ENCODE measurements at places on chromosomes 6 and 20. TPM values are rescaled to one million over a fixed set of nuclear protein-coding genes. Genes with fewer than 3 reads are reported as not detected.
A peak's percentile ranks its signal among the peaks of the same experiment; 100 is the strongest.

Gene DEFB132
- not detected for total RNA-seq

DNA sequence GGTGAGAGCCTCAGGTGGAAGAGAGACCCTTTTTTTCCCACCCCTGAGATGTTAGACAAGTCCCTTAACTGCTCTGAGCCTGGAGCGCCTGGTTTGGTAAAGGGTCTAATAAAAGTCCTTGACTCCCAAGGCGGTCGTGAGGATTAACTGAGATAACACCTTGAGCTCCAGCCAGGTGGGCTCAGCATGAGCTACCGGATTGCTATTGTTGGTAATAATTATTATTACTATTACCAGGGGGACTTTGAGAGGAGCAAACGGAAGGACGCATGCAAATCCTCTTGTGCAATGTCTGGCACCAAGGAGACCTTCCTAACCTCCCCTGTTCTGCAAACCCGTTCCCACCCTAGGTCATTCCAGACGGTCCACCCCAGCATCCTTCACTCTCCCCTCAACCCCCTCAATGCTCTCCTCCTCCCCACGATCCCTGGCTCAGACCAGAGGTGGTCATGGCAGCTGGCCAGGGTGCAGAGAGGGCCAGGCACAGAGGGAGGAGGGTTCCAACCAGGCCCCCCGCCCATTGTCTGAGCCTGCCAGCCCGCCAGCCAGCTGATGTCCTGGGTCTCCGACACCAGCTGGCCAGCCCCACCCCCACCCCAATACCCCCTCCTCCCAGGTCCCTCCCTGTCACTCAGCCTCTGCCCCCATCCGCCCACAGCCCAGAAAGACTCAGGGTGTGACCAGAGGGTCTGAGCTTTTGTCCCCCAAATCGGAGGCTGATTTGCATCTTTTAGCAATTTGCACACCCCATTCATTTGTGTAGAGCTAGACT is 14.3 kb upstream of the CBFA2T2 start:
- H3K36me3 ChIP-seq = no peaks in the 10 kb centered on the region
- no peaks in the 10 kb centered on the region for H3K4me1 ChIP-seq
- no peak for DNase-seq
- H3K27me3 ChIP-seq = no peaks in the 10 kb centered on the region

GRCh38 chr20:10487142-10488136 is 52.3 kb downstream of the SLX4IP start:
- peaks cover 3% of the 10 kb centered on the region for H3K36me3 ChIP-seq

- no peak overlapping the region for H3K4me3 ChIP-seq
- peaks cover 32% of the 10 kb centered on the region for H3K4me1 ChIP-seq
- H3K36me3 ChIP-seq = peaks cover 21% of the 10 kb centered on the region
Observed at GRCh38 chr6:4941782-4942672, 61.8 kb downstream of the RPP40 start.

GRCh38 chr20:5674176-5674660 is 76.0 kb upstream of the SHLD1 start:
- no peaks in the 10 kb centered on the region for H3K27me3 ChIP-seq
- peak; percentile 15 for DNase-seq
- no peak overlapping the region for H3K27ac ChIP-seq
- H3K4me3 ChIP-seq = no peak overlapping the region
- no peaks in the 10 kb centered on the region for H3K36me3 ChIP-seq
- H3K4me1 ChIP-seq = peaks cover 7% of the 10 kb centered on the region

DNA sequence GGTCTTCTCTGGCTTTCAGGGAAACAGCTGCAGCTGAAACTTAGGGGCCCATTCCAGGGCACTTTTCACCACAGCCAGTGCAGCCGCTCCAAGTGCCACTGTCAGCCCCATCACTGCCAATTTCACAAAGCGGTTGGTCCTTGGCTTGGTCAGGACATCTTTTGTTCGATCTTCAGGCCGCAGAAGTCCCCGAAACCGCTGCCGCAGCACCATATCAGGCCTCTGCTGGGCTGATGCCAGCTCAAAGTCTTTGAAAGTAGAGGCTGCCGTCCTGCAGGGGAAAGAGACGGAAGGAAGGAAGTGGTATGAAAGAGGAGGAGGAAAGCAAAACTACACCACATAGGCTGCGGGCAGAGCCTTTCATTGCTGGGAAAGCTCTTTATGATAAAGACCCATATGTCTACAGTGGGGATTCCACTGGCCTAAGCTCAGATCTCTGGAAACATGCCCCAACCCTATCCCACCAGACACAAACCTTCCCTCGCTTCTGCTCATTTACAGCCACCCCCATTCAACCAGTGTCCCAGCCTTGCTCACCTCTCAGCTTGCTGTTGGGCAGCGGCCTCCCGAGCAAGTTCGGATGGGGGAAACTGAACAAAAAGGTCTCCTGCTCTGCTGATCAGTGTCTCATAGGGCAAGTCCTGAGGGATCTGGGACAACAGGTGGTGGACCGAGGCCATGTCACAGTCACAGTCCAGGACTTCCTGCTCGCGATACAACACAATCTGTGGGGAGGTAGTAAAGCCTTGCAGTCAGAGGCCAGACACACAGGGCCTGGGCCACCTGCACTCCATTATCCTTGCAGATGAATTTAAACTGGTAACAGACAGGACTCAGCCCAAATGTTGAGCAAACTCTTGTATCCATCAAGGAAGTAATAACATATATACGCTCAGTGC is 23.5 kb downstream of the TBC1D20 start:
- peaks cover 55% of the 10 kb centered on the region for H3K4me1 ChIP-seq
- peak overlapping the region; percentile 74 for H3K4me3 ChIP-seq
- peaks cover 72% of the 10 kb centered on the region for H3K36me3 ChIP-seq
- no peaks in the 10 kb centered on the region for H3K27me3 ChIP-seq
- H3K27ac ChIP-seq = peak overlapping the region; percentile 91

GRCh38 chr20:57676589-57677583 is 32.9 kb downstream of the PMEPA1 start:
- H3K27me3 ChIP-seq = no peaks in the 10 kb centered on the region
- H3K27ac ChIP-seq = no peak overlapping the region
- no peak overlapping the region for H3K4me3 ChIP-seq

Gene OLIG3
- total RNA-seq = not detected

DNA sequence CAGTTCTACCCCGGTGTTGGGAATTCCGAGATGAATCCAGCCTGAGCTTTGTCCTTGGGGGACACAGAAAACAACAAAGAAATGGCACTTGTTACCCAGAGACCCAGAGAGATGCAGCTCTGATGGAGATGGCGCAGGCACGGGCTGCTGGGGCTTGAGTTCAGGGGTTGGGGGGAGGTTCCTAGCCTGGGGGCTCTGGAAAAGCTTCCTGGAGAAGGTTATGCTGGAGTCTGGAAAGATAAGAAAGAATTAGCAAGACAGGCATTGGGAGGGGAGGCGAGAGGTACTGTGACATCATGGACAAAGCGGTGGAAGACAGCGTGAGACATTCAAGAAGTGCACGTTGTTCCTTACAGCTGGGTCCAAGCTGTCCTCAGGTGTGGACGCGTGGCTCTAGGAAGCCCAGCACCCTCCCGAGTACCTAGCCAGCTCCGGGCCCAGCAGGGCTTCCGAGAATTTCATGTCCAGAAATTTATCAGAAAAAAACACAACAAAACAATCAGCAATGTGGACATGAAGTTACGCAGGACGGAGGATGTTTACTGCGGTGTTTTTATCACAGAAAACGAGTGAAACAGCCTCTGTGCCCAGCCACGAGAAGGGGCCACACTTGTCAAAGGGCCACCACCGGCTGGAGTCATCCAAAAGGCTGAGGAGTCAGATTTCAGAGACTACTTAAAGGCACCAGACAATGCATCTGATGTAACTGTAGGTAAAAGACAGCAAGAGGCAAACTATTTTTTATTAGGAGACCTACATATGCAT is 39.5 kb downstream of the C20orf203 start:
- no peaks in the 10 kb centered on the region for H3K4me1 ChIP-seq
- H3K27me3 ChIP-seq = no peaks in the 10 kb centered on the region
- H3K27ac ChIP-seq = no peak overlapping the region
- no peaks in the 10 kb centered on the region for H3K36me3 ChIP-seq
- no peak overlapping the region for H3K4me3 ChIP-seq

Gene ADAM33
- total RNA-seq = not detected

DNA sequence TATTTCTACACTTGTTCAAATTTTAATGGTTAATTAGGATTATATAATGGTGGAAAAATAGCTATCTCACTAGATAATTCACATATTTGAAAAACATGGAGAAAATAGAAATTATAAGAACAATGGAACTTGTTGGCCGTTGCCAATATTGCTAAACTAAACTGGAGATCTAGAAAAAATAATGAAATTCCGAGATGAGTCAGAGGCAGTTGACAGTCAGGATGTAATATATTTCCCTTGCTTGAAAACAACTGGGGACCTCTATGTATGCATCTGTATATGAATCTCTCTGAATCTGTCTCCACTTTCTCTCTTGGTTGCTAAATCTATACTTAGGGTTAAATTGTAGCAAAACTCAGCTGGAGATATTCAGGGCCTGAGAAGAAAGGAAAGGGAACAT is 1108.2 kb upstream of the GJE1 start:
- H3K4me3 ChIP-seq = no peak overlapping the region
- no peaks in the 10 kb centered on the region for H3K27me3 ChIP-seq
- H3K27ac ChIP-seq = no peak overlapping the region
- no peak for DNase-seq
- peaks cover 1% of the 10 kb centered on the region for H3K36me3 ChIP-seq

DNA sequence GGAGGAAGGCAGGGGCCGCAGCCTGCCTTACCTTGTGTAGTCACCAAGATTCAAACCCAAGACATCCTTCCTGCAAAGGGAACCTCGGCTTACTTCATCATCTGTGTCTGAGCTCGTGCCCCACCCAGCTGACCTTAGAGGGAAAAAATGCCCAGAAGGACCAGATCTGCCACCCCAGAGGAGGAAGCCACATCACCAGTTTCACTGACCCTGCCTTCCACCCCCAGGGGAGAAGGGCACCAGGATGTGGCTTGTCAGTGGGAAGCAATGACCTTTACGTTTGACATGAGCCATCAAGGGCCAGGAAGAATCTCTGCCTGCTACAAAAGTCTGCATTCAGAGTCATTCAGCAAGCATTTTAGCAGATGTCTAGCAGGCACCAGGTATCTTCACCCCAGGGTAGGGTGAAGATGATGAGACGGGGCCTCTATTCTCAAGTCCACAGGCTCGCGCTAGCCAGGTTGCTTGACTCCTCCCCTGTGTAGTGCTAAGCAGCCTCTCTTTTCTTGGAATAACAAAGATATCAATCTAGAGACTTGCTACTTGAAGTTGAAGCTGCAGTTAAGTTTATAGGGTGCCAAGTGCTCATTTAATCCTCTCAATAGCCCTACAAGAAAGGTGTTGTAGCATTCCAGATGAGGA is 28.1 kb downstream of the HM13 start:
- H3K4me3 ChIP-seq = no peak overlapping the region
- peaks cover 17% of the 10 kb centered on the region for H3K4me1 ChIP-seq
- no peaks in the 10 kb centered on the region for H3K27me3 ChIP-seq
- peak overlapping the region; percentile 4 for H3K27ac ChIP-seq
- DNase-seq = peak; percentile 23
- H3K36me3 ChIP-seq = peaks cover 28% of the 10 kb centered on the region

DNA sequence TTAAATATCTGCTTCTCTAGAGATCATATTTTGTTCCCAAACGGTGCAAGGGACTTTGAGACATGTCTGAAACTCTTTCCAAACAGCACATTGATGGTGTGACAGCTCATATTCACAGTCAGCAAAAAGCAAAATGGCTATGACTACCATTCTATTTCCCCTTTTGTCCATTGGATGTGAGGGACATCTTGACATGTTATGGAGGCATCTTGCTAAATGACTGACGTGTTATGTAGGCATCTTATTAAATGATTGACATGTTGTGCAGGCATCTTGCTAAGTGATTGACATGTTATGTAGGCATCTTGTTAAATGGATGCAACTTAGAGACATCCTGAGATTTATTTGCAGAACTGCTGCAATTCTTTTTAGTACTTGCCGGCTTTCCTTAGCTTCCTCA is 255.8 kb downstream of the DLL1 start:
- no peak overlapping the region for H3K4me3 ChIP-seq
- no peaks in the 10 kb centered on the region for H3K36me3 ChIP-seq
- H3K27me3 ChIP-seq = peaks cover 2% of the 10 kb centered on the region
- DNase-seq = no peak
- no peak overlapping the region for H3K27ac ChIP-seq

DNA sequence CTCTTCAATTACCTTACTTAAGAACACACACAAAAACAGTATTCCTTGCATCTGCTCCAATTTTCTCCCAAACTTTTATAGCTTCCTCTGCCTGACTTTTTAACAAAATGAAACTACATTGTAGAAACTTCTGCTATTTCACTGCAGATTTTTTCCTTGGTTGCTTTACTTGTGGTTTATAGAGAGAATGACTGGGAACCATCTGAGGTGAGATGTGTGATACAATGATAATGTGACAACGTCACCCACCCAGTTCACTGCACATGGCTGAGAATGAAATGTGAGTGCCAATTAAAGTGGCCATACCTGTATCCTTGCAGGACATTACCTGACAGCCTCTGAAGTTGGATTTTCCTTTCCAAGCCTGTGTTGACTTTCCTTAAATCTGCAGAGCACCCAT is 258.4 kb downstream of the CD83 start:
- H3K4me1 ChIP-seq = peaks cover 42% of the 10 kb centered on the region
- no peak overlapping the region for H3K4me3 ChIP-seq
- no peaks in the 10 kb centered on the region for H3K36me3 ChIP-seq
- H3K27me3 ChIP-seq = peaks cover 2% of the 10 kb centered on the region

DNA sequence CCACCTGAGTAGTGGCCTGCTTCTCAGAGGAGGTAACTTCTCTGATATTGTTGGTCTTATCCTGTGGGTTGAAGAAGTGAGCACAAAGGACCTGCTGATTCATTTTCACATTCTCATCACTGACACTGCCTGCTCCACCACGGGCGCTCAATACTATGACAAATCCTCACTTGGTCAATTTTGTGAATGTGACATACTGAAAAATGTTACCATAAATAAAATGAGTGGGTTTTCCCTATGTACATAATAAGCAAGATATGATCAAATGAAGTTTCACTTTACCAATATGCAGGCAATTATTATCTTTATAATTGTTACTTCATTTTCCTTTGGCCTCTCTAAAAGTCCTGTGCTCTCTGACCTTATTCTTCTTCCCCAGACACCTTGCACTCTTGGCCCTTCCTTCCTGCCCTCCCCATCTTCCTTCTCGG is 71.5 kb upstream of the RIPOR2 start:
- H3K4me1 ChIP-seq = peaks cover 84% of the 10 kb centered on the region
- H3K36me3 ChIP-seq = no peaks in the 10 kb centered on the region
- peak; percentile 72 for DNase-seq
- peak overlapping the region; percentile 41 for H3K4me3 ChIP-seq
- H3K27me3 ChIP-seq = no peaks in the 10 kb centered on the region

DNA sequence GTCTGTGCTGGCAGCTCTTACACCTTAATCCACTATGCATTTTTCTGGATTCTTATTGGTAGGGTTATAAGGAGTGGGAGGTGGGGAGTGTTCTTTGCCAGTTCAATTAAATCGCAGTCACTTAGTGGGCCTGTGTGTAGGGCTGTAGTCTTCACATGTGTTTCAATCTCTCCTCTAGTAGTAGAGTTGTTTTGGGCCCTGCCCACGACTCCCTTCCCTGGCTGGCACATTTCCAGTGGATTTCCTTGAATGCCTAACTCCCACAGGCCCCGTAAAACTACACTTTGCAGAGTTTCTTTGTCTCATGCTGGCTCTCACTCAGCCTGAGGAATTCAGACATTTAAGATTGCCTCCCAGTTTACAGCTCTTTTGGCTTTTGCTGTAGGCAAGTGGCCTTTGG is 414.0 kb upstream of the OPRM1 start:
- no peak overlapping the region for H3K27ac ChIP-seq
- H3K27me3 ChIP-seq = no peaks in the 10 kb centered on the region
- no peaks in the 10 kb centered on the region for H3K36me3 ChIP-seq
- no peak for DNase-seq

Gene LPA
- total RNA-seq = not detected

Gene SMOC2
- not detected for total RNA-seq
